Adipose tissue (tissue), 3 donors: ENCODE measurements at places on chromosomes 5 and 9. TPM values are rescaled to one million over a fixed set of nuclear protein-coding genes. Genes with fewer than 3 reads are reported as not detected.

The CAMSAP1 gene
- 12.0 TPM for polyA plus RNA-seq

The PCDHA6 gene
- 0.10 TPM for polyA plus RNA-seq

The SHB gene
- 3.5 TPM for polyA plus RNA-seq

The PCDHGB1 gene
- polyA plus RNA-seq: 0.30 TPM

The CBY3 gene
- not detected for polyA plus RNA-seq

The UBAP1 gene
- polyA plus RNA-seq: 43.2 TPM

The MCC gene
- polyA plus RNA-seq: 8.0 TPM

The TAF11L5 gene
- not detected for polyA plus RNA-seq

The FBXL7 gene
- polyA plus RNA-seq: 1.2 TPM

The PNPLA7 gene
- 23.4 TPM for polyA plus RNA-seq

The PCDHGB7 gene
- polyA plus RNA-seq: 2.6 TPM

The C5orf46 gene
- polyA plus RNA-seq: not detected

The ARID3C gene
- polyA plus RNA-seq: not detected

The GLDC gene
- polyA plus RNA-seq: 0.07 TPM

The SLC6A3 gene
- not detected for polyA plus RNA-seq

The LCN15 gene
- polyA plus RNA-seq: not detected

The FCN2 gene
- polyA plus RNA-seq: 0.84 TPM

The IFNA21 gene
- not detected for polyA plus RNA-seq

The TTLL11 gene
- 6.4 TPM for polyA plus RNA-seq

The SNCB gene
- polyA plus RNA-seq: not detected

The TTC16 gene
- polyA plus RNA-seq: 0.06 TPM

The PCDHB14 gene
- 2.5 TPM for polyA plus RNA-seq

The PDE6A gene
- 0.01 TPM for polyA plus RNA-seq

The OSTF1 gene
- 44.0 TPM for polyA plus RNA-seq

The NMUR2 gene
- polyA plus RNA-seq: not detected

The OR1Q1 gene
- not detected for polyA plus RNA-seq

The IL7R gene
- polyA plus RNA-seq: 2.8 TPM

The LMX1B gene
- polyA plus RNA-seq: 0.90 TPM

The NTRK2 gene
- polyA plus RNA-seq: 7.0 TPM

The PCDHB11 gene
- 1.0 TPM for polyA plus RNA-seq

The MSX2 gene
- polyA plus RNA-seq: 2.8 TPM

The CTNND2 gene
- 14.2 TPM for polyA plus RNA-seq

The IRGM gene
- not detected for polyA plus RNA-seq

The KIF20A gene
- polyA plus RNA-seq: 0.11 TPM

The SLC34A3 gene
- not detected for polyA plus RNA-seq

The C9orf152 gene
- 0.11 TPM for polyA plus RNA-seq

The ECM2 gene
- polyA plus RNA-seq: 19.1 TPM

The RNF130 gene
- 37.6 TPM for polyA plus RNA-seq

The PCDHA12 gene
- not detected for polyA plus RNA-seq

The CDKN2A gene
- polyA plus RNA-seq: 0.98 TPM

The SEMA5A gene
- polyA plus RNA-seq: 1.5 TPM

The MARCHF11 gene
- 0.32 TPM for polyA plus RNA-seq

The TMEM215 gene
- polyA plus RNA-seq: not detected

The ADGRD2 gene
- polyA plus RNA-seq: not detected

The ENTPD2 gene
- polyA plus RNA-seq: 1.3 TPM

The NANS gene
- 48.5 TPM for polyA plus RNA-seq

The EFNA5 gene
- polyA plus RNA-seq: 2.8 TPM

The CD72 gene
- 1.7 TPM for polyA plus RNA-seq

The MAMDC2 gene
- polyA plus RNA-seq: 2.8 TPM

The DAPK1 gene
- 39.8 TPM for polyA plus RNA-seq

The HACD4 gene
- polyA plus RNA-seq: 2.4 TPM

The NPDC1 gene
- polyA plus RNA-seq: 213 TPM

The GABRA1 gene
- not detected for polyA plus RNA-seq

The KCNV2 gene
- polyA plus RNA-seq: not detected

The CNTNAP3 gene
- 2.7 TPM for polyA plus RNA-seq

The MAP1B gene
- polyA plus RNA-seq: 21.9 TPM
